ENCODE measurements at places on chromosomes 12 and 14.

- H3K27me3 ChIP-seq: no peaks in the 10 kb centered on the region
- no peak overlapping the region for H3K4me3 ChIP-seq
- H3K4me1 ChIP-seq: no peaks in the 10 kb centered on the region
- H3K36me3 ChIP-seq: no peaks in the 10 kb centered on the region
- peak; percentile 45 for DNase-seq
- H3K27ac ChIP-seq: no peak overlapping the region
Observed at GRCh38 chr14:75831455-75831854, 150.3 kb downstream of the TGFB3 start.

- no peak for DNase-seq
- peaks cover 4% of the 10 kb centered on the region for H3K4me1 ChIP-seq
- no peaks in the 10 kb centered on the region for H3K27me3 ChIP-seq
Observed at GRCh38 chr12:86188226-86188625, 68.0 kb downstream of the MGAT4C start.

DNA sequence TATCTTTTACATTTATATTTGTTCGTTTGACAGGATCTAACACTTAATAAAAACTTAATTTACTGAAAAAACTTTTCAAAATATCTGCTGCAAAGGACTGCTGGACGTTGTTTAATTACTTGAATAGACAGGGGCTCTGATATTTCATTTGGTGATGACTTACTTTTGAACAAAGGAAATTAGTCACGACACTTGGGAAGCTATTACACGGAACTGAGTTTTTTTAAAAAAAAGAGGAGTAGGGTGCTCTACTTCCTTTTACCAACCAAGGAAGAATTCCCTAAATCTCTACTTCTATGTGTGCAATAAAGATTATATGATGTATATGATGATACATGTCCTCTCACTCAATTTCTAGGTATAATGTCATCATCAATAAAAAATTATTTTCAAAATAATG, 4.7 kb downstream of the FGD6 start:
- H3K4me3 ChIP-seq: no peak overlapping the region
- no peak for DNase-seq
- peak overlapping the region; percentile 8 for H3K27ac ChIP-seq
- peaks cover 23% of the 10 kb centered on the region for H3K4me1 ChIP-seq
- no peaks in the 10 kb centered on the region for H3K36me3 ChIP-seq

GRCh38 chr14:72254202-72254936, 322.1 kb downstream of the RGS6 start:
- no peaks in the 10 kb centered on the region for H3K27me3 ChIP-seq
- no peaks in the 10 kb centered on the region for H3K4me1 ChIP-seq
- H3K36me3 ChIP-seq: no peaks in the 10 kb centered on the region
- no peak for DNase-seq
- H3K4me3 ChIP-seq: no peak overlapping the region

- no peaks in the 10 kb centered on the region for H3K36me3 ChIP-seq
- no peaks in the 10 kb centered on the region for H3K27me3 ChIP-seq
- no peaks in the 10 kb centered on the region for H3K4me1 ChIP-seq
Observed at GRCh38 chr14:30799933-30800332, 74.4 kb upstream of the COCH start.

DNA sequence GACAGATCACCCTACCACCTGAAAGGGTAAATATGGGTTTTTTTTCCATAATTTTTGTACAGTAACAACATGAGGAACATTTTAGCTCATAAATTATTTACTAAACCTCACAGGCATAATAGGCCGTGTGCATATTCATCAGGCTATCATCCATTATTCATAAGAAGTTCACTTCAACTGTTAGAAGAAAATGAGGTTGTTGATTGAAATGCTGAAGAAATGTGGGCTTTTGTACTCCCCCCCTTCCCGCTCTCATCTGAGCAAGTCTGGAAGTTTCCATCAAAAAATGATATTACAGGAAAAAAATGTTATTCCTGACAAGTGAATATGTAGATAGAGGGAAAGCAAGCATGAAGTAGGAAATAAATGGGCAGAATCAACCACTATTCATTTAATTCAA, 7.9 kb upstream of the POU6F1 start:
- no peaks in the 10 kb centered on the region for H3K36me3 ChIP-seq
- no peak for DNase-seq
- H3K27ac ChIP-seq: no peak overlapping the region
- no peaks in the 10 kb centered on the region for H3K27me3 ChIP-seq

DNA sequence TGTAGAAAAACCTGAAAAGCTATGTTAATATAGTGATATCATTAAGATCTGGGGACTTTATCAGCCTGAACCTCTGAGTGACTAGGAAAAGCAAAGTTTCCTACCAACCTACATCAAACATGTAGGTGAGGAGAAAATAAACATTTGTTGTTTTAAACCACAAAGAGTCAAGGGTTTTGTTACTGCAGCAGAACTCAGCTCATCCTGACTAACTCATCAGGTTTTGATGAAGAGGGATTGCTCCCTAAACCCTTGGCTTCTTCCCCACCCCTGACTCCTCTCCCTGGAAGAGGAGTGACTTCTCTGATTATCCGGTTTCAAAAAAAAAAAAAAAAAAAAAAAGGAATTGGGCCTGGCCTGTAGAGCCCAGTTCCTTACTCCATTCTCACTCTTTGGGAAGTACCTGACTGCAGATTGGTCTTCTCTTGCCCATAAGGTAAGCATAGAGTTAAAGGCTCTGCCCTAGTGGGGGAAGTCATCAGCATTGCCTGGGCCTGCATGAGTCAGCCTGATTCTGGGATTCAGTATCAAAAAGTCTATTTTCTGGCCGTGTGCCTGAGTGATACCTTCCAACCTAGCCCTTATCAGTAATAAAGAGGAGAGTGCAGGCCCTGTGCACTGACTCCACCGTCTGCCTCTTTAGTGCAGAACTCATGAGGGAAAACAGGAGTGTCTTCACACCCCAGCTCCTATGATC, 16.9 kb downstream of the BDKRB1 start:
- no peak overlapping the region for H3K27ac ChIP-seq
- H3K4me1 ChIP-seq: peaks cover 7% of the 10 kb centered on the region
- no peak overlapping the region for H3K4me3 ChIP-seq
- H3K27me3 ChIP-seq: no peaks in the 10 kb centered on the region
- no peaks in the 10 kb centered on the region for H3K36me3 ChIP-seq
- DNase-seq: no peak

GRCh38 chr14:65033181-65033580, 46.5 kb downstream of the FNTB start:
- peaks cover 11% of the 10 kb centered on the region for H3K4me1 ChIP-seq
- peaks cover 15% of the 10 kb centered on the region for H3K36me3 ChIP-seq
- H3K4me3 ChIP-seq: no peak overlapping the region
- no peak for DNase-seq
- H3K27me3 ChIP-seq: no peaks in the 10 kb centered on the region

All from thyroid gland (tissue), 4 donors.